ENCODE measurements at places on chromosomes 11 and 22. TPM values are rescaled to one million over a fixed set of nuclear protein-coding genes. Genes with fewer than 3 reads are reported as not detected.

DAGLA gene
- 0.04 TPM for polyA plus RNA-seq

SLCO2B1 gene
- polyA plus RNA-seq = not detected

VWCE gene
- 0.14 TPM for polyA plus RNA-seq

CXCR5 gene
- not detected for polyA plus RNA-seq

PAX6 gene
- 0.15 TPM for polyA plus RNA-seq

KCNQ1OT1 gene
- 0.06 TPM for polyA plus RNA-seq

SYT12 gene
- polyA plus RNA-seq = 0.09 TPM

CRYBA4 gene
- not detected for polyA plus RNA-seq

ZNF74 gene
- polyA plus RNA-seq = 7.2 TPM

TRPM5 gene
- not detected for polyA plus RNA-seq

SCGB1D2 gene
- polyA plus RNA-seq = not detected

INCENP gene
- 12.7 TPM for polyA plus RNA-seq

ART1 gene
- not detected for polyA plus RNA-seq

SCN4B gene
- 7.7 TPM for polyA plus RNA-seq

PARVG gene
- not detected for polyA plus RNA-seq

OR10D3 gene
- polyA plus RNA-seq = not detected

C1QTNF4 gene
- not detected for polyA plus RNA-seq

TECTA gene
- polyA plus RNA-seq = 0.21 TPM

GRCh38 chr11:45815747-45816146, 10.8 kb downstream of the SLC35C1 start:
- no peak for DNase-seq

GRCh38 chr22:25354456-25354855, 135.0 kb downstream of the CRYBB2 start:
- DNase-seq = no peak

GRCh38 chr11:13229136-13229535, 48.5 kb upstream of the BMAL1 start:
- DNase-seq = no peak

DNA sequence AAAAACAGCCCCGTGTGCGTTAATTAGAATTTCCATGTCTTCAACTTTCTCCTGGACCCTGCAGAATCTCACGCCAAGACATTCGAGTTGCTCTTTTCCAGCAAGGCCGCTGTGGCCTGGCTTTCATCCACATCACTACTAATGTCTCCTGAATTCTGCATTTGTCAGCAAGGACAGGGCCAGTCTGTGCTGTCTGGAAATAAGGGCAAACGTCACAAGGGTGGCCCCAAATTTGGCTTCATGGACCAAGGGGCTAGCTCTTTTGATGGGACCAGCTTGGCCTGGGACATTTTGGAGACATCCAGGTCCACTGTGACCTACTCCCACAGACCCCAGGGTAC, 33.4 kb downstream of the KCNQ1OT1 start:
- DNase-seq = no peak

DNA sequence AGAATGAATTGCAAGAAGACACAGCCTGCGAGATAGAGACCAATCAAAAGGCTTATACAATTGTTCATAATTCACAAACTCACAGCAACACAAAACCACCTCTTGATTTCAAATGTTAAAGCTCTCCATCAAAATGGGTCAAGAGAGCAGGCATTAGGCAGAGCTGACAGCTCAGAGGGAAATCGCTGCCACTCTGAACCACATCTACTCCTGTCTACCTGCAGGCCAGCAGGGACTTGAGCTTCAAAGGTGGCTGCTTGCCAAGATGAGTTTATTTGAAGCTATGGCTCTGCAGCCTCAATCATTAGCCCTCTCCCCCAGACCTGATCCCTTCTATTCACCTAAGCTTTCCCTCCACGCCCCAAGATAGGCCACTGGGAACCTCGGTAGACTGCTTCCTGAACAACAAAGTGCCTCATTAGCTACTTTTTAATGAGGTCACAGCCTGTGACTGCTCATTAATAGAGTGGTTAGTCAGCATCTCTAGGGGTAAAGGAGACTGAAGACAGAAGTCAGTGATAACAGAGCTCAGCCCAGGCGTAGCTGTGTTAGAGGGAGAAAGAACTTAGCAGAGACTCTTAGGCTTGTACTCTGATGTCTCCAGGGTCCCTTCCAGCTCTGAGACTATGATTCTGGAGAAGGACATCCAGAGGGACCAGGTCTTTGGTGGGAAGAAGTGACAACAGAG, 21.2 kb upstream of the OR10A5 start:
- no peak for DNase-seq

DNA sequence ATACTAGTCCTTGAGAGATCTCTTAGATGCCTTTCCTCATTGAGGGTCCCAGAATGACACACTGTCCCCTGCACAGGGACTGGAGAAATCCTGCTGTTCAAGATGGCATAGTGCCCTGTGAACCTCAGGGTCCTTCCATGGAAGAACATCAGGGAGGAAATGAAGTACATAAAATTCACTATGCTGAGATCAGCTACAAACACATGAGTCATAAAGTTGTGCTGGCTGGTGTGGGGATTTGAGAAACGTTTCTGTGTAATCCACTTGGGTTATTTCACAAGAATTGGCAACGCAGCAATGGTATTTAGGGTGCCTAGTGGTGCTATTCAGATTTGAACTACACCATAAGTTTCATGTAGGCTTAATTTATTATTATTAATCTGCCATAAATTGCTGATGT, 174.4 kb downstream of the MAML2 start:
- DNase-seq = no peak

- DNase-seq = no peak
These were observed 795.5 kb downstream of the METTL15 start for GRCh38 chr11:28903716-28904115.

DNA sequence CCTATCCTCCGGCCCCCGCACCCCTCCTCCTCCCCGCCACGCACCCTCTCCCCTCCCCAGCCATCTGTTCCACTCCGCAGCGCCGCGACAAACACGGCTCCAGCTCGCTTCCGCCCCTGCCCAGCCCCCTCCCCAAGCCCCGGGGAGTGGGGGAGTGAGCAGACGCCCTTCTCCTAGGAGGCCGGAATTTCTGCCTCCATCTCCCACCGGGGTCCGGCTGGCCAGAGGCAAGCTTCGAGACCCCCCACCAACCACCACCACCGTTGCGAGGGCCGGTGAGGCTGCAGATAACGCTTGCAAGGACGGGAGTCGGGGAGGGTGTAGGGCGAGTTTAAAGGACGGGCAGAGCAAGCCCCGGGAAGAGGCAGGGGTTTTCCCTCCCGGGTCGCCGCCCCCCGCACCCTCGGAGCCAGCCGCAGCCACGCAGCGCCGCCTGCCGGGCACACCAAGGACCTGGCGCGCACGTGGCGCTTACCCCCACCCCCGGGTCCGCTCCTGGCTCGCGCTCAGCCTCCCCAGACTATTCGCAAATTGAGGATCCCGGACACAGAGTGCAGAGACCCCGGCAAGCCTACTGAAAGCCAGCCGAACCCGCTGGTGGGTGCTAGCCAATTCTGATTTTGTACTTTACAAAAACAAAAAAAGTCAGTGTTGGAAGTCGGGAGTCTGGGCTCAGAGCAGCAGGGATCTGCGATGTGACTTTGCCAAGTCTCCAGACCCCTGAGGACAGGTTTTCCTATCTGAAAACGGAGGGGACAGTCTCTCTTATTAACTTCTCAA, 22.6 kb downstream of the RTN4RL2 start:
- DNase-seq = no peak

GRCh38 chr11:472272-472671, 22.2 kb downstream of the PTDSS2 start:
- no peak for DNase-seq

- DNase-seq = no peak
These were observed 43.2 kb upstream of the CLMP start for GRCh38 chr11:123238297-123238696.

DNA sequence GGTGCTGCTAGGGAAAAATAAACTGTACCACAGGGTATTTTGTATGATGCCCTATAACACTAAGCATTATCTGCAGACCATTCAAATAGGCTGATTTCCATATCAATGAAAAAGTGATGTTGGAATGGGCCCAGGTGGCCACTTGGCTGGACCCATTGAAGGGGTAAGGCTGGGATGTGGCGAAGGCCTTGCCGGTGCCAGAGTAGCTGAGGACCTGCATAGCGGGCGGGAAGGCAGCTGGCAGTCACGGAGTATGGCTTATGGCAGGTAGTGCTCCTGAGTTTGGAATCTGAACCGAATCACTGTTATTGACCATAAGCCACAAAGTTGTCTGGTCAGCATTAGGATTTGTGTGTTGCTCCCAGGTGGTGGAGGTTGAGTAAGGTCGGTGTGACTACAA, 131.0 kb downstream of the MICAL2 start:
- DNase-seq = no peak

DNA sequence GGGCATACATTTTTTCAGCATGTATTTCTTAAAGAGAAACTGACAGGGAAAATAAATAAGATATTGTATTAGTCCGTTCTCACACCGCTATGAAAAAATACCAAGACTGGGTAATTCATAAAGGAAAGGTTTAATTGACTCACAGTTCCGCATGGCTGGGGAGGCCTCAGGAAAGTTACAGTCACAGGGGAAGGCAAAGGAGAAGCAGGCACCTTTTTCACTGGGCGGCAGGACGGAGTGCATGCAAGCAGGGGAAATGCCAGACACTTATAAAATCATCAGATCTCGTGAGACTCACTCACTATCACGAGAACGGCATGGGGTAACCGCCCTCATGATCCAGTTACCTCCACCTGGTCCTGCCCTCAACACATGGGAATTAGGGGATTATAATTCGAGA, 44.2 kb downstream of the PPFIA1 start:
- DNase-seq = no peak

DNA sequence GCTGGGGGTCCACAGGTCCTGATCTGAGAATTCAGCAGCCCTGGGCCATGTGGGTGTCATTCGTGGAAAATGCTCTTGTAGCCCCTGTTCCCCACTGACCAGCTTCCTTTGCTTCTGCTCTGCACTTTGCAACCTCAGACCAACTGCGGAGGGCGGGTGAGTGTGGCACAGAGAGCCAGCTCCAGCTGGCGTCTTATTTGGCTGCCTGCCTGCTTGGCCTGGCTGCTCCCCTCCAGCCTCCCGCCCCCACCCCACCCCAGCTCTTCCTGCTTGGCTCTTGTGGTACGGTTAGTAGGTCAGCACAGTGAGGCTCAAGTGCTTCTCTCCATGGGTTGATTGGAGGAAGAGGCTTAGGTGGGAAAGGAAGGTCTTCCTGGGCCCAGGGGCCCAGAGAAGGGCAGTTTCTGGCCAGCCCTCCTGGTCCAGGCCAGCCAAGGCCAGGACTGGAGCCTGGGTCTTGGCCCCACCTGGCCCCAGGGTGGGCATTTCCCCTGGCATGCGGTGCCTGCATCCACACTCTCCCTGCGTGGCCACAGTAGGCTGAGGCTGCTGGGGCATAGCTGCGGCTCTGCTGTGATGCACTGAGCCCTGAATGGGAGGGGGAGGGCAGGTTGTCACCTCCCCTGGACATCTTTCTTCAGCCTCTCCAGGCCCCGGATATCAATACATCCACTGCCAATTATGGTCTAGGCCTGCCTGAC, 26.5 kb downstream of the MYO7A start:
- no peak for DNase-seq

GRCh38 chr11:104704888-104705287, 193.4 kb downstream of the CASP12 start:
- no peak for DNase-seq

GRCh38 chr11:104690241-104690640, 208.0 kb downstream of the CASP12 start:
- no peak for DNase-seq

DNA sequence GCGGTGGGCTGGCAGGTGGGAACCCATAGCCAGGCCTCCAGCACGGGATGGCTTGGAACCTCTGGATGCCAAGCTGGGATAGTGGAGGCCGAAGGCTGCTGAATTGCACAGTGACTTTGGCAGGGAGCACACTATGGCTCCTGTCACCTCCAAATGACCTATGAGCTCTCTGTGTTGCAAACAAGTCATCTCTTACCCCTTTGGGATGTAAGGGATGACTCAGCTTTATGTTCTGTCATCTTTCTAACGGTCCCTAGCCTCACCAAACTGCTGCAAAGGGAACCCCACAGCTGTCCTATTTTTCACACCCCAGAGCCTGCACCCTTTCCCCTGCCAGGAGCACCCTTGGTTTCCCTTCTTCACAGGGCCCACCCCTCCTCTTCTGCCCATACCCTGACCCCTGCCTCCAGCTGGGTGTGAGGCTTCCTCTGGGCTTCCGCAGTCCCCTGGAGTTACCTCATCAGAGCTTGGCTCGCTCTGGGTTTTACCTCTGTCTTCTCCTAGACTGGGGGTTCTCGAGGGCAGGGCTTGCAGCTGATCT, 2.7 kb upstream of the SCUBE1 start:
- DNase-seq = no peak

DNA sequence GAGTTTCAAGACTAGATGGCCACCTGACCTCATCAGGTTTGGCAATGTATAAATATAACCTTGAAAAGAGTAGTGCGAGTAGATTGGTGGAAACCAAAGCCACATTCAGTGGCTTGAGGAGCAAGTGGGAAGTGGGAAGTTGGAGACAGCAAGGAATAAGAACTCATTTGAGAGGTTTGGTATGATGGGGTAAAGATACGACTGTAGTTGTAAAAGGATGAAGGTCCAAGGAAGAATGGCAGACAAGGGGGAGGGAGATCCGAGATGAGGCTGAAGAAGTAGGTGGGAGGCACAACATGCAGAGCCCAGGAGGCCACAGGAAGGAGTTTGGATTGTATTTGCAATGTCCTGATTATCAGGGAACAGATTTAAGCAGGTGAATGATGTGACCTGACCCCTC, 20.8 kb downstream of the RASSF10 start:
- DNase-seq = no peak

- DNase-seq = no peak
These were observed 48.7 kb upstream of the TNRC6B start for GRCh38 chr22:40128989-40129388.

Data from keratinocyte (primary cell).